ENCODE measurements at places on chromosomes 5 and 9.

GRCh38 chr5:153543959-153544470 is 53.5 kb downstream of the GRIA1 start:
- DNase-seq, result no peak

DNA sequence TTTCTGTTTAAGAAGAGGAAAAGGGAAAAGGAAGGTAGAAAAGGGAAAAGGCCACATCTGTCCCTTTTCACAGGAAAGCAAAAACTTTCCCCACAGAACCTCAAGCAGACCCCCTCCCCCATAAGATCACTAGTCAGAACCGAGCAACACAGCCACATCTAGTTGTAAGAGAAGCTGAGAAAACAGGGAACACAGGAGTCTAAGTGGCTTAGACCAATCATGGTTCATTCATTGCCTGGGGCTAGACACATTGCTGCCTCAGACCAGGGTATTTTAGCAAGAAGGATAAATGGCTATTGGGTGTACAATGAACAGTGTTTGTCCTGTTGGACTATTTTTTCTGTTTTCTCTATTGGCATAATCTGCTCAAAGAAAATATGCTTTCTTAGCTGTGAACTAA is 98.0 kb downstream of the ARL15 start:
- DNase-seq, result no peak

DNA sequence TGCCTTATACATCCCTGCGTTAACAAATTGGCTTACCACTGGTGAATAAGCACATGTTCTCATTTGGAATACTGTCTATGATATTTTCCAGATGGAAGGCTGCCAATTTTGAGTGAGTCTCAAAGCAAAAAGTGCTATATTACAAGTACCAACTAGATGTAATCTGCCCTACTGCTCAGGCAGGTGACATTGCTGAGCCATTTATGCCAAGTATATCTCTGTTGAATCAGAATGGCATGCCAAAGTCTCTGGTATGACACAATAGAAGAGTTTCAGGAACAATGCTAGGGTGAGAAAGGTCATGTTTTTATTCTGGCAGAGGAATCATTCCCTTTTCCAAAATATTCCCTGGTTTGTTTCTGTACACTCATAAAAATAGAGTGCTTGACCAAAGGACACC is 356.5 kb downstream of the CDH9 start:
- no peak for DNase-seq

GRCh38 chr9:36499174-36499890 is 73.4 kb upstream of the MELK start:
- DNase-seq, result no peak

DNA sequence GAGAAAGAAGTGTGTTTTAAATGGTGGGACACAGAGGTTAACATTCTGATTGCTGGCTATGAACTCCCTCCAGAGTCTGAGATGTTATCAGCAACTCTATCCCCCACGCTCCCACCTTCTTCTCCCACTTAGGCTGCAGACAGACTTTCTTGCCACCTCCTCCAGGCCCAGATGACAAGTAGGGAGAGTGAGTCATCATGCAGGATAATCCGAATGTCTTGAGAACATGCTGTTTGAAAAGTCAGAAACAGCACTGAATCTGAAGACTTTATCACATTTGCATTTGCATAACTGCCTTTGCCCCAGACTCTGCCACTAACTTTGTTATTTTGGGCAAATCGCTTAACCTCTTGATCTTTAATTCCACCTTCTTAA is 139.8 kb downstream of the ESM1 start:
- DNase-seq, result peak; percentile 49

DNA sequence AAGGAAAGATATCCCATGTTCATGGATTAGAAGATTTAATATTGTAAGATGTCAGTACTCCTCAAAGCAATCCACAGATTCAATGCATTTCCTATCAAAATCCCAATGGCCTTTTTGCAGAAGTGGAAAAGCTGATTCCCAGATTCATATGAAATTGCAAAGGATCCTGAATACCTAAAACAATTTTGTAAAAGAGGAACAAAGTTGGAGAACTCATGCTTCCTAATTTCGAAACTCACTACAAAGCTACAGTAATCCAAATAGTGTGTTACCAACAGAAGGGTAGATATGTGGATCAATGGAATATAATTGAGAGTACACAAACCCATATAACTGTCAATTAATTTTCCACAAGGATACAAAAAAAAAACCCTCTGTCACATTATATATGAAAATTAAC is 154.3 kb upstream of the ZNF618 start:
- no peak for DNase-seq

DNA sequence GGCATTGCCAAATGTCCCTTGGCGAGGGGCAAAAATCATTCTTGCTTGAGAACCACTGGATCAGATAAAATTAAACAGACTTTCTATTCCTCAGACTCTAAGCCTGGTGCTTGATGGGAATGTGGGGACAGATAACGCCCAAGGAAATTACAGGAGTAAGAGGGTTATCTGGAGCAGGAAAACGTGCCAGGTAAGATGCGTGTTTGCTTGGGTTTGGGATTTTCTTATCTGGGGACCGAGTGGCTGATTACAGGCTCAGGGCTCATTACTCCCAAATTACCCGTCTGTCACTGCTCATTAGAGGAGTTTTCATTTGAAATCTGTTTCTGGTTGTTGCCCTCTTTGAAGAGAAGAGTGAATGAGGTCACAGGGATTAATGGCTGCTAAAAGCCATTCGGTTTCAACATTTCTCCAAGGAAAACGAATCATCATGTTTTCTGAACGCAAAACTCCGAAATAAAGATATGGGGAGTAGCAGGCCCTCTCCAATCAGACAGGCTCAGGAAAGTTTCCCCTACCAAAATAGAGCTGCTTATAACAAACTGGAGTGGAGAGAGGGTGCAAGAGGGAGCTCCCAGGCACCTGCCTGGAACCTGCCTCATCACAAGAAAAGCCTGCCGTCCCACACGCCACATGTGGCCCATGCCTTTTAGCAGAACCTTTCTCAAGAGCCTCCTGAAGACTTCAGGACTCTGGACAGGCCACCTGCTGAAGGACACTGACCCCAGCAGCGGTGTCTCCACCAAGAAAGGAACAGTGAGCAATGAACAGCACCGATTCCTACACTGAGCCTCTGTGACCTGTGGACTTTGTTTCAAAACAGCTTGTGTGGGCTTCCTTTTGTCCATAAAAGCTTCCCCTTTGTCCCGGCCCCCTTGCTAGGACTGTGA is 136.4 kb downstream of the ICE1 start:
- no peak for DNase-seq

DNA sequence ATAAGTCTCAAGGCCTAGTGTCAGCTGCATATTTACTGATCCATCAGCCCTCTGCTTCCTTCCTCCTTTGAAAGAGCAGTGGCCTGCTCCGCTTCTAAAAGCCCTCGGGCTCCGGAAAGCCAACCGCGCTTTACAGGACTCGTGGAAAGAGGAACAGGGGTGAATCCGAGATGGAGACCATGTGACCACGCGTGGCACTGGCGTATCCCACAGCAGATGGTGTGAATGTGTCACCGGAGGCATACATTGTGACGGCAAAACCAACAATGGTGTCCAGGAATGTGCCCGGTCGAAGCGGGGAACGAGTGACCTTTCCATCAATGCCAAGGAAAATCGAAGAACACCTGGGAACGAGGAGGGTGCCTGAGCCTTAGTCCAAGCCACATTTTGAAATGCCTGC is 484.6 kb downstream of the SPATA31A7 start:
- no peak for DNase-seq

DNA sequence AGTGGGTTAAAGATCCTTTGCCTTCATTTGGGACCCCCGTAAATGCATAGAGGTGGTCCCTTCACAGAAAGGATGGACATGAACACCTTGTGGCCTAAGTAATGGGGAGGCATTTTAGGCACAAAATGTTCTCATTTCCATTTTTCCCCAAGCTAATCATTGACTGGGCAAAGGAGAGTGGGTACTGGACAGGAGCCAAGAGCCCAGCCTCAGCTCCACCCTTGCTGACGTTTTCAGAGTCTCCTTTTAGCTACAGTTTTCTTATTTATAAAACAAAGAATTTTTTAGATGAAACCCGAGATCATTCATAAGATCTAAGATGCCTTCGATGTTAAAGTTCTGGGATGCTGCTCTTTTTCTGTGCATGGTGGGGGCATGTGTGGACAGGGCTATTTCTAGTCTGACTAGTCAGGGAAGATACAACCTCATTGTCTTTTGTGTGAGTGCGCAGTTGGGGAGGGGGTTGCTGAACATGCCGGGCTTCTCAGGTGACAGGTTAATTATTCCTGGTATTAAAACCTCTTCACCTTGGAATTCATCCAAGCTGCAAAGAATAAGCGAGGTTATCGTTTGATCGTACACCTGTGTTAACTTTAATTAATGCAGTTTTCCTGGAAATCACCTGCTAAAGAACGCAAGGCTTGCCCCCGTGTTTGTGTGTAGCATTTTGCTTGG is 48.4 kb downstream of the ADAMTS16 start:
- no peak for DNase-seq

DNA sequence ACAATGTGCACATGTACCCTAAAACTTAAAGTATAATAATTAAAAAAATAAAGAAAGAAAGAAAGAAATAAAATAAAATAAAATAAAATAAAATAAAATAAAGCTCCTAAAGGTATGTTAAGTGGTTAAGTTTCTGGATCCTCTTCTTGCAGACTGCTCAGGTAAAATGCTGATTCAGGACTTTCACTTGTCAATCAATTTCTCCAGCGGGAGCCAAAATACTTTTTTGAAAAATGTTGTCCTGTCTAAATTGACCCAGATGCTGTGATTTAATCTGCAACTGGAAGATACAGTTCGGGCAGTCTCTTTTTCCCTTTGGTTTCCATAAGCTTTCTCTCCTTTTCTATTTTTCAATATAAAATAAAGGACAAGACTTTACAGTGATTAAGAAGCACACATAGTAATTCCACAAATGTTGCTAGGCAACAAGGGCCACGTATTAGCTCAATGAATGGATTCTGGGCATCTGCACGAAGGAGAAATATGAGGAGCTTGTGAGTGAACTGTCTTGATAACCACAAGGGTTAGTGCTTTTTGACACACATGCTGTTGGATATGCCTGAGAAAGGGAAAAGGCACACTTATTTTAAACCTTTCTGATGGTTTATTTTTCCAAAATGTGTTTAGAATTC is 38.6 kb downstream of the HTR4 start:
- DNase-seq, result no peak

DNA sequence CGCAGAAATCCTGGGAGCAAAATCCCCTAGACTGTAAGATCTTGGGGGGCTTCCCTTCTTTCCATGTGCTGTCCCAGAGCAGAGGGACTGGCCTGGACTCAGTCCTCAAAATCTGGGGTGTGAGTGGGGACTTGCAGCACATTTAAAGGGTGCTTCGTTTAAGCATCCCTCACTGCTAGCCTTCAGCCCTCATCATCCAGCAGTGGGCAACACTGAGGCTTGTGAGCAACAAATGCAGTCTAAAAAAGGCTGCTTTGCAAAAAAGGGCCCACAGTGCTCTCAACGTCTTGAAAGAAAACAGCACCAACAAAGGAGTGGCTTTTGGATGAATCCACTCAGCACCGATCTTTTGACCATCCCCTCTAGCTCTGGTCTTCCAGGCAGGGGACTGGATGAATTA is 128.3 kb upstream of the TBC1D2 start:
- DNase-seq, result no peak

DNA sequence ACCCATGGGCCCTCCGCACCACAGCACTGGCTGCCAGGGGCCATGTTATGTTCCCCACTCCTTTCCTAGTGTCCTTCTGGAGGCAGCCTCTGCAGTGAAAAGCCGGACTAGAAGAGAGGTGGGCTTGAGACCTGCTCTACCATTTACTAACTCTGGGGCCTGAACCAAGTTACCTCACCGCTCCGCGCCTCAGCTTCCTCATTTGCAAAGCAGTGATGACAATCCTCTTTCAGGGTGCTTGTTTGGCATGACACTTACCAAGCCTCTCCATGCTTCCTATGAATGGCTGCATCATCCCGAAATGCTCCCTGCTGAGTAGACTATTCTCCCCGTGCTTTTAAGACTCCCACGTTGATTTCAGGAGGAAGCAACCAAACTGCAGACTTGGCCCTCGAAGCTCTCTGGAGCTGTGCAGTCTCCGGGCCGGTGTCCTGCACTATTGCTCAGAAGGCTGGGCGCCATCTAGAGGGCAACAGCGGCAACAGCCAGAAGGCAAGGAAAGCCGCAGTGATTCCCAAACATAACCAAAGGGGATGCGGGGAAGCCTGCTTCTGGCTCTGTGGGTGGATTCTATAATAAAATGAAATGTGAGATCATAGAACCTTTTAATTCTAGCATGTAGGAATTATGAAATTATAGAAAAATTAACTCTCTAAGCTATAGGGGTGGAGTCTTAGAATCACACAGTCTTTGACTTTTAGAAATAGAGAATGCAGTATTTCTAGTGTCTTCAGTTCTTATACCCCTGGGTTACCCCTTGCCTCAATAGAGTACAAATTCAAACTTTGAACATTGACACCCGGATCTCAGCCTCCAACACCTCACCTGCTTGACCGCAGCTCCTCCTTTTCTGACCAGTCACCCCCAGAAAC is 599.8 kb upstream of the BRINP1 start:
- DNase-seq, result peak; percentile 74

- peak; percentile 71 for DNase-seq
These were observed 3.2 kb downstream of the WHRN start for GRCh38 chr9:114501796-114502682.

- DNase-seq, result no peak
These were observed 1.7 kb downstream of the TRPM3 start for GRCh38 chr9:71119746-71120145.

DNA sequence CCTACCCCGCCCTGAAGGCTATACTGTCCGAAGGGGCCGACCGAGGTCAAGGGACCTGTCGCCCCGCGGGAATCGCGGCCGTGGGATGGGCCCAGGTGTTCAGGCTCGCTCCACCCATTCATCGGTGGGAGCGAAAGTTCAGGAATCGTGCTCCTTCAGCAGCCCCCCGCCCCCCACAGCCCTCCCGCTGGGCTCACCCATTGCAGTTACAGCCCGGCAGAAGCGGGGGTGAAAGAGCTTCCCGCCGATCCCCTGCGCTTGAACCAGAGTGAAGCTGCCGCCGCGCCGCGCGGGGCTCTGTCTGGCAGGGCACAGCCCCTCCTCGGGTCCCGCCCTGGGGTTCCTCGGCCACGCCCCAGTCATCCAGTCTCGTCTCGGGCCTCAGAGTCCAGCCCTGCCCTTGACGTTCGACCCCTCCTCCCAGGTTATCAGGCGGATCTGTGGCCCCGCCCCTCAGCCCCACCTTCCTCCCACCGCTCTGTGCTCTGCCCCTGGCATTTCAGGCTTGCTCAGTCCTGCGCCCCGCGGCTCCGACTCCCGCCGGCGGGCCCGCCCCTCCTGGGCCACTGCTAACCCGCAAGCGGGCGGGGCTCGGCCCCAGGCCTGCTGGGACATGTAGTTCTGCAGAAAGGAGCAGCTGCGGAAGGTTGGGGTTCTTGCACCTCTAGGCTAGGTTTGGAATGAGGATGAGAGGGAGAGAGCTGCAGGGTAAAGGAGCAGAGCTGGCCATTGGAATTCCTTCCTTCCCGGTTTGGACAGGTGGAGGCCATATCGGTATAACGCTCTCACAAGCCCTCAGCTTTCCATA is at the start of gene MYORG:
MYORG (minus strand) TSS at position 303 of the 808 bp plus-strand sequence. CDS start 3,955 bp downstream, outside the sequence.
- peak; percentile 97 for DNase-seq

- no peak for DNase-seq
These were observed 91.1 kb upstream of the TLE4 start for GRCh38 chr9:79480639-79481038.

GRCh38 chr9:93660352-93661046 is 84.1 kb downstream of the PHF2 start:
- DNase-seq, result no peak

All from RKO (cell line).